Upper lobe of left lung (tissue), 6 donors: ENCODE measurements at places on chromosomes 1 and 21.

DNA sequence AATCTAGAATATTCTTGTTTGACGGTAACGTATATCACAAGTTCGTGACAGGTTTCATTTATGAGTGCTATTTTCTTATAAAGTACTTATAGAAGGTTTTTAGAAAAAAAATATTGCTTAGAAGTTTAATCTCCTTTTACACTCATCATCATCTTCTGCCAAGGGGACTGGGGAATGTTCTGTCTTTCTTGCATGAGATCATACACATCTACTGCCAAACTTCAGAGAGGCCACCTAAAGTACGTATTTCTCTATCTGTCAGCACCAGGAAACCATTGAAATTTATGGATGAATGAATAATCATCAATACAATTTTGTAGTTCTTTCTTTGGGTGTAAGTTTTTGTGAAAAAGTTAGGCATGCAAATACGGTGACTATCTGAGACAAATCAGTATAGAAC lies 245.8 kb downstream of the SPATA17 start:
- H3K27me3 ChIP-seq, result no peaks in the 10 kb centered on the region
- no peak overlapping the region for H3K4me3 ChIP-seq
- H3K36me3 ChIP-seq, result no peaks in the 10 kb centered on the region
- no peak overlapping the region for H3K27ac ChIP-seq

DNA sequence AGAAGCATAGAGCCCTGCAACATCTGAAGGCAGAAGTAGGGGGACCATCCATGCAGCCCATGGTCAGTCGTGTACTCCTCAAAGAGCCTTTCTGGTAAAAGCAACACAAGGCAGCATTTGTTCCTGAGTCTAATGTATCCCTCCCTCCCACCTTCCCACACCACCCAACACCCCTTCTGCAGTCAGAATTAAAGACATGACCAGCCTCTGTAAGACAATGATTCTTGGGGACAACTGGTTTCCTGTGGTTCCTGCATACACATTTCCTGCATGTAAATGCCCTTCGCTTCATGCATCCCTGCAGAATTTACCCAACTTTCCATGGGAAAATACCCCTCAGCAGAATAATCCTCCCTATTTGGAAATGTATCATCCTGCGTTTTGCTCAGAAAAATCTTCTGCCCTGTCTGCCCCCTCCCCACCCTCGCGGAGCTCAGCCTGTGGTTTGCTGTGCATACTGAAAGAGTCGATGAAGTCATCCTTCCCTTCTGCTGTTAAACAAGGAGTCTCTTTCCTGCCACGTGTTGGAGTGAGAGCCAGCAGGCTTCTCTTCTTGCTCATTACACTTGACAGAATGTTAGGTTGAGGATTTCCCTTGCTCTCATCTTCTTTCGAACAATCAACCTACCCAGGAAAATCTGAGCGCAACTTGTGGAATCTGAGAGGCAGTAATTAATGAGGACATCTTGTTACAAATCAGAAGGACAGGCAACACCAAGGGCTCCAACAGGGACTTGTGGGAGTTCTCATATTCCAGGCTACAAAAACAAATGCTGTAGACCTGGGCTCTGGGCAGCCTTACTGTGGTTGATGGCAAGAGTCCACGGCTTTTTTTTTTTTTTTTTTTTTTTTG lies 4.7 kb downstream of the TNN start:
- no peak for DNase-seq
- H3K36me3 ChIP-seq, result no peaks in the 10 kb centered on the region
- no peaks in the 10 kb centered on the region for H3K27me3 ChIP-seq
- H3K4me1 ChIP-seq, result peaks cover 4% of the 10 kb centered on the region
- no peak overlapping the region for H3K27ac ChIP-seq
- no peak overlapping the region for H3K4me3 ChIP-seq

GRCh38 chr1:180181048-180181447 lies 26.4 kb downstream of the QSOX1 start:
- H3K27ac ChIP-seq, result no peak overlapping the region
- DNase-seq, result no peak
- H3K4me3 ChIP-seq, result no peak overlapping the region
- H3K36me3 ChIP-seq, result peaks cover 78% of the 10 kb centered on the region
- no peaks in the 10 kb centered on the region for H3K4me1 ChIP-seq

GRCh38 chr1:7234471-7234755 lies 449.2 kb downstream of the CAMTA1 start:
- H3K4me1 ChIP-seq, result no peaks in the 10 kb centered on the region
